ENCODE measurements at places on chromosomes 7 and 10.

GRCh38 chr7:39001595-39001994 is 23.9 kb downstream of the POU6F2 start:
- no peak for DNase-seq

- DNase-seq: no peak
These were observed 97.7 kb upstream of the RPA3 start for GRCh38 chr7:7816084-7816483.

DNA sequence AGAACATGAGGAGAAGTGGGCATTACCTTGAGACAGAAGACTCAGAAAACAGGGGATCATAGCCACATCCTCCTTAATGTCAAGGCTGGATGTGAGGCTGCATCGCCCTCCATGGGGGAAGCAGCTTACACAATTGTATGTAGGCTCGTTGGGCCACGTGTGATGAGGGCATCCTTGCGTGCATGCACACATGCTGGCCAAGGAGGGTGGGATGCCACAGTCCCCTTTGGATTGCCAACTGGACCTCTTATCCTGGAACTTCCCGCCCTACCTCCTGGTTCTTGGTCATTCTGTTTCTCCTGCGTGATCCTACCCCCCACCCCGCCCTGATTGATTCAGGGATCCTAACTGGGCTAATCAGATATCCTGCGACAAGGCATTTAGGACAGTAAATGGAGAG is 102.0 kb downstream of the PRKAG2 start:
- DNase-seq: no peak

- no peak for DNase-seq
These were observed 42.6 kb upstream of the C7orf33 start for GRCh38 chr7:148547951-148548350.

GRCh38 chr10:1451362-1451888 is 285.9 kb downstream of the ADARB2 start:
- DNase-seq: no peak

GRCh38 chr10:19853831-19854230 is 37.6 kb downstream of the PLXDC2 start:
- DNase-seq: no peak

- no peak for DNase-seq
These were observed 593.6 kb downstream of the GRM8 start for GRCh38 chr7:126659124-126659523.

DNA sequence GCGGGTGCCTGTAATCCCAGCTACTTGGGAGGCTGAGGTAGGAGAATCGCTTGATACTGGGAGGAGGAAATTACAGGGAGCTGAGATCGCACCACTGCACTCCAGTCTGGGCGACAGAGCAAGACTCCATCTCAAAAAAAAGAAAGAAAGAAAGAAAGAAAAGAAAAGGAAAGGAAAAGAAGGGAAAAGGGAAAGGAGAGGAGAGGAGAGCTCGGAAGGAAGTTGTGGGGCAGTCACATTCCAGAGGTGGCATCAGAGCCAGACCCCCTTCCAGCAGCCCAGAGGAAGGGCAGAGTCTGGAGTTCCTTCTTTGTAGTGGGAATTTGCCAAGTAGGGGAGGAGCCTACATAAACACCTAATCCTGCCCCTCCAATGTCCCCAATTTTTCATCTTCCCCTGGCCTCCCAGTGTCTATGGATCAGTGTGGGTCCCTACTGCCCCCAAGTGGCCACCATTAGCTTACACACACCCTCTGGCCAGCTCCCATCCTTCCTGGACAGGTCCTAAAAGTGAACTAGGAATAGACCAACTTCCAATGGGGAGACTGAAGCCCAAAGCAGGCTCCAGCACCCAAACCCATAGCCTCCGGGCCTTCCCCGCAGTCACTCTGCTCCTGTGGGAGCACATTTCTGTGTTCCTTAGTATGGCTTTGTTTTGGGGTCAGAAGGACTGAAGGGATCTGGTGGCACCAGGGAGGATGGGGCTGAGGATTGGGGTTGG is 39.6 kb upstream of the HSPB1 start:
- DNase-seq: peak; percentile 87

DNA sequence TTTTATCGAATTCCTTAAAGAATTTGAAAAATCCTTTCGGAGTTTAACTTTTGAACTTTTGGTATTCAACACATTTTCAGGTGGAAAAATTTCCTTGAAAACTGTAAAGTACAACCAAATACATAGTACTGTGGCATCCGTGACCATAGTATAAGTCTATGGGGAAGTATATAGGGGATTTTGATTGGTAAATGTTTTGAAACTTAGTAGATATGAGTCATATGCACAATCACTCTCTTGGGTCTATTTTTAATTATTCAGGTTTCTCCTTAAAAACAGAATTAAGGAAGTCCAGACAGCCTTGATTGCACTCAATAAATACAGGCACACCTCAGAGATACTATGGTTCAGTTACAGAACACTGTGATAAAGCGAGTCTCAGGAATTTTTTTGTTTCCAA is 64.2 kb downstream of the AVL9 start:
- DNase-seq: no peak

DNA sequence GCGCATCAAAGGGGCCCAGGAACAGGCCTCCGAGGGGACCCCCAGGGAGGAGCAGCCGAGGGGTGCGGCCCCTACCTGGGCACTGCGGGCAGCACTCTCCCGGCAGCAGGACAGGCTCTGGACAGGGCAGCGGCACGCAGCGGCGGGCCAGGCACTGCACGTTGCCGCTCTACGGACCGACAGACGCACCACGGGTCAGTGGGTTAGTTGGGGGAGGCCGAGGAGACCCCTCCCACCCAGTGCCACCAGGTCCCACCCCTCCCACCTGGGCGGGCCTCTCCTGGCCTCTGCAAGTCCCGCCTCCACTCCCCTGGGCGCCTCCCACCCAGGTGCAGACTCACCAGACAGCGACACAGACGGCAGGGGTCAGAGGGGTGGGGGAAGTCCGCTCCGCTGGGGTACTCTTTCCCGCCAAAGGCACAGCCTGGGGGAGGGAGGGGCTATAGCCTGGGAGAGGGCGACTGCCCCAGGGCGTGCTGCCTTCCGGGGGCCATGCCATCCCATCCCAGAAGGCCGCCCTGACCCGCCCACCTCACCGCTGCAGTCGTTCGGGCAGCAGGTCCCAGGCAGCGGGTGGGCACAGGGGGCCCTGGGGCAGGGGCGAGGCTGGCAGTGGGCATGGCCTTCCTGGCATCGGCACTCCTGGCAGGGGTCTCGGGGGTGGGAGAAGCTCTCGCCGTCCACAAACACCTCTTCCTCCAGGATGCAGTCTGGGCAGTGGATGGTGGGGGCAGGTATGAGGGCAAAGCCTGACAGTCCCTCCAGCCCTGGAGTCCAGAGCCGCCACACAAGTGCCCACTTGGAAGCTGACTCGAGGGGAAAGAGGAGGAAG is 19.2 kb downstream of the KCP start:
- DNase-seq: no peak

- DNase-seq: no peak
These were observed 23.8 kb upstream of the GLCCI1 start for GRCh38 chr7:7944619-7945282.

GRCh38 chr10:129960481-129961156 is 3.5 kb downstream of the EBF3 start:
- DNase-seq: no peak

DNA sequence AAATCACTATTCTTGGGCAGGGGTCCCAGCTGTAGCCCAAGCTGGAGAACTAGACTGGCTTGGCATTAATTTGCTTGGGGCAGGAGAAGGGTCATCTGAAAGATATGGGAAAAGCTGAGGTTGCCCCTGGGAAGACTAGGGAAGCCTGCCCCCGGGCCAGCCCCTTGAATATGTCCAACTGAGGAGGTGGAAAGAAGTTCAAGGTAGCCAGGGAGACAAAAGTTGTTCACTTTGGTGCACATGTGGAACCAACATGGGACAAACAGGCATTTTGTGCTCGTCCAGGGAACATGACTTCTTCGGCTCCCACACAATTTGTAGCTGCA is 1.4 kb upstream of the LRRC61 start:
- DNase-seq: no peak

GRCh38 chr10:14383266-14383665 is 52.5 kb upstream of the FRMD4A start:
- no peak for DNase-seq

DNA sequence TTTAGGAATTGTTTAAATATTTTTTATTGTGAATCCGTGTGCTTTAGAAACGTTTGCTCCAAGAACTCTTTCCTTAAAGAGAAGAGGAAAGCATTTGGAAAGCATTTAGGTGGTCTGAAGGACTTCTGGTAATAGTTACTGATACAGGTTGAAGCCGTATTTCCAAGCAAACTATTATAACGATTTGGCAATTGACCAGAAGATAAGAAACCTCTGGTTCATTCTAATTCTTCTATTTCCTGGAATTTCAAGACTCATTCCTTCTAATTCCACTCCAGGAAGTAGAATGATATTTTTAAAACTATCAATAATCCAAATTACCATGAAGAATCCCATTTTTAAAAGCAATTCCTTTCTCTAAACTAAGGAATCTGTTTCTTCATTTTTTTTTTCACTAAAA is 158.9 kb upstream of the AGR3 start:
- no peak for DNase-seq

- DNase-seq: no peak
These were observed 42.6 kb upstream of the TRIM8 start for GRCh38 chr10:102601639-102602038.

DNA sequence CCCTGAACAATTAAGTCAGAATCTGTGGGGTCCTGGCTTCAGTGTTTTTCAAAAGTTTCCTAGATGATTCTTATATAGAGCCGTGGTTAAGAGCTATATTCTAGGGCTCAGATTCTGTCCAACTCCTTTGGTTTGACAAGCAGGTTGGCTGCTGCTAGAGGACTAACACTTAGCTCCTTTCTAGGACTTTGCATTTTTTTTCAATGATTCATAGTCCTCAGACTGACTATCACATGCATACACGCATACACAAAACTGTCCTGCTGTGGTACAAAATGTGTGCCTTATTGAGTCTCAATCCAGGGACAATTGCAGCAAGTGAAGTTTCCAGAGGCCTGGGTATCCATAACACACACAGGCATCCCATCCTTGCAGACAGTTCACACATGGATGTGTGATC is 392.0 kb downstream of the NRG3 start:
- no peak for DNase-seq

DNA sequence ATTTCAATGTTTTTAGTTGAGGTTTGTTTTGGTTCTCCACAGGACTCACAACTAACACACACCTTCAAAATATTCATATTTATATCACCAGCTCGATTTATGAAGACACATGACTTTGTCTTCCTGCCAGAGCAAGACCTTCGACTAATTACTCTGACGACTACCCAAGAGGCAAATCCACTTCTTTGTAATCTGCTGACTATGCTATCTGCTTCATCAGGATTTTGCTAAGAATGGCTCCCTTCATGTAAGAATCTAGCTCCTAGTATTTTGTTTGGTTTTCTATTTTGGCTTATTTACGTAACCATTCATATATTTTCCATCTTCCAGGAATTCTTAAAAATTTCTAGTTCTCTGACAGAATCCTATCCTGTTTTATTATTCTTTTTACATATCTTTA is 93.0 kb downstream of the BRAF start:
- no peak for DNase-seq

DNA sequence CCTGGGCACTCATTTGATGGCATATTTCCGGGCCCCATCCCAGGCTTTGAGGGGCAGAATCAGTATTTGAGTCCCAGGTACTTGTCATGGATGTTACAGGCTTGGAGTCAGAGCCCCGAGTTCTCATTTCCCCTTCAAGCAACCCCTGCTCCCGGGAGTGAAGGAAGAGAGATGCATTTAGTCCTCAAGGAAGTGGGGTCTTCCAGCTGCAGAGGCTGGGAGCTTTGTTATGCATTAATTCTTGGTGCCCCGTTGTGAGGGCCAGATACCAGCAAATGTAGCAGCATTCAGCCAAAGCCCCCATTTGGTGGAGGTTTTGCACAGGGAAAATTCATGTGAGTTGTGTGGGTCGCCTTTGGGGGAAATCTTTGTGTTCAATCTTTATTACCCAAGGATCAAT is 38.7 kb upstream of the TCERG1L start:
- DNase-seq: no peak

DNA sequence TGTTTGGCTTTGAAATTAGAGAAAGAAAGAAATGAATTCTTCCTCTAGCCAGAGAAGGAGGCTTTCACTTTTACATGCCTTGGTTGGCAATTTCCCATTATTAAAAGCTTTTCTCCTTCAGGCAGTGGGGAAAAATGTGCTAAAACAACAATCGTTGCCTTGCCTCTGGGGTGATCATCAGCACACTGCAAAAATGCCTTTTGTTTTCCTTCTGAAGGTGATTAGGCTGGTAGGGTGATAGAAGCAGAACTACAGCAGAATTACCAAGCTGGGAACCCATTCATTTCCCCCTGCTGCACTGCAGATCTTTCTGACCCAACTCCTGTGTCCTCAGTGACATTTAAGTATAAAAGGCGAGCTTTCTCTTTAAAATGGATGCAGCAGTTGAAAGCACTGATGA is 22.2 kb downstream of the ANK3 start:
- DNase-seq: peak; percentile 25

DNA sequence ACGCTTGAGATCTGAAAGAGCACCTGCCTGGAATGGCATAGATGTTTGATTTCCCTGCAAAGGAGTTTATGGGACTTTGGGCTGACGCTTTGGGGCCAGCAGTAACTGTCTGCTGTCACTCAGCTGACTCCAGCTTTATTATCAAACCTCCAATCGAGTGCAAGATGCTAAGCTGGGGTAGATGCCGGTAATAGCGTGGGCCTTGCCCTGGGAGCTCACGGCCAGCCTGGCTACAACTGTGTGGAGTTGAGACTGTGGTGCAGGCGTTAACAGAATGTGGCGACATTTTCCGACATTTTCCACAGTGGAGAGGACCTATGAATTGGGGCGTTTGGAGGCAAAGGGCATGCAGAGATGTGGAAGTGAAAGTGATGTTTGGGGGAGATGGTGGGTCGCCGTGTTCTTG is 1.3 kb downstream of the CHST12 start:
- no peak for DNase-seq

DNA sequence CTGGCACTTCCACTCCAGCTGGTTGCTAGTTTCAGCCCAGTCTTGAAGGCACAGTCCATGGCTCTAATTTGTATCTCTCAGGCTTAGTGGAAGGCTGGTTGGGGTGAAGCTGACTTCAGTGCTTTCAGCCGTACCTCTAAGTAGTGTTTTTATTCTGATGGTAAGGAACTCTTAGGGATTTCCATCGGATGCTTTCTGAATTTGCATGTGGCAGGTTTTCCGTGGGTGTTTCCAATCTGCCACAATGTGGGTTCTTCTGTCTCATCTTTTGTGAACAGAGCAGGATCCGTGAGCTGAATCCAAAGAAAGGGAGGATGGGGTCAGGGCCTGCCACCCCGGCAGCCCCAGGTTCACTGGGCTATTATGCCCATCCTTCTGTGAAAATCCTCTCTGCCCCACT is 607.9 kb upstream of the MKI67 start:
- DNase-seq: no peak

Measured in HAP-1 (cell line).